ENCODE measurements at places on chromosomes 5 and 9.

- DNase-seq = no peak
Measured at GRCh38 chr5:180112181-180112861, 40.8 kb upstream of the RNF130 start.

DNA sequence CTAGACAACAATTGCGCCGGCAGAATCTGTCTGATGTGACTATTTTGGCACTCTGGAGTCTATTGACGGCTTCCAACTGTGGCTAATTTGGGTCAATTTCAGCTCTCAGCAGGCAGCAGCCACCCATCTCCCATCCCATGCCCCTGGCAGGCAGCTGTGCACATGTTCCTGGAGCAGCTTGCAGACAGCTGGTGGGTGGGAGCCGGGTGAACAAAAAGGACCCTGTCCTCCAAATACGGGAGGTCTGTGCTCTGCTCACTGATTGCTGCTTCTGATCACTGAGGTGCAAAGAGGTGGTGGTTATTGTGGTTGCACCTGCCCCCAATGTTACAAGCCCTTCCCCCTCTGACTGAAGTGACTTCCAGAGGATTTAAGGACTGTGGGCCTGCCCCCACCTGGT, 45.0 kb upstream of the N4BP3 start:
- DNase-seq = no peak

GRCh38 chr9:79980432-79980831, 408.7 kb downstream of the TLE4 start:
- DNase-seq = no peak

DNA sequence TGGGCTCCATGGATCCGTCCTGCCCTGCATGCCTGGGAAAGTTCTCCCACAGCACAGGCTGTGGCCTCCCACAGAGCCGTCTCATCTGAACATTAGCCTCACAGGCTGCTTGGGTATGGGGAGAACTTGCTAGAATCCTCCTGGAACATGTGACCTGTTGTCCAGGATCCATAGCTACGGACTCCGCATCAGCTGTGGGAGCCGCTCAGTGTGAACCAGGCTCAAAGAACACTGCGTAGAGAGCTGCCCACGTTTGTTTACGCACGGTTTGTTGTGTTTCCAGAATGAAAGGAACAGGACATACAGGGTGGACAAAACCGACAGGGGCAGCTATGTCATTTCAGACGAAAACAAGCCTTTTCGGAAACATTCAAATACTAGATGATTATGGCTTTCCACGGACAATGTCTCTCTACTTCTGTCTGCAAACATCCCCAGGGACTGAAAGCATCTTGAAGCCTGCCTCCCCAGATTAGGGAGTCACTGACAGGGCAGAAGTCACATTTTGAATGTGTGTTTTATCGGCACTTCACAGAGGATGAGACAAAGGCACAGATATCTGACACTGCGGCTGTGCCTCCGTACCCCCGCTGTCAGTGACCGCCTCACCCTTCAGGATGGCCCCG, 390.3 kb downstream of the GADD45G start:
- DNase-seq = no peak

DNA sequence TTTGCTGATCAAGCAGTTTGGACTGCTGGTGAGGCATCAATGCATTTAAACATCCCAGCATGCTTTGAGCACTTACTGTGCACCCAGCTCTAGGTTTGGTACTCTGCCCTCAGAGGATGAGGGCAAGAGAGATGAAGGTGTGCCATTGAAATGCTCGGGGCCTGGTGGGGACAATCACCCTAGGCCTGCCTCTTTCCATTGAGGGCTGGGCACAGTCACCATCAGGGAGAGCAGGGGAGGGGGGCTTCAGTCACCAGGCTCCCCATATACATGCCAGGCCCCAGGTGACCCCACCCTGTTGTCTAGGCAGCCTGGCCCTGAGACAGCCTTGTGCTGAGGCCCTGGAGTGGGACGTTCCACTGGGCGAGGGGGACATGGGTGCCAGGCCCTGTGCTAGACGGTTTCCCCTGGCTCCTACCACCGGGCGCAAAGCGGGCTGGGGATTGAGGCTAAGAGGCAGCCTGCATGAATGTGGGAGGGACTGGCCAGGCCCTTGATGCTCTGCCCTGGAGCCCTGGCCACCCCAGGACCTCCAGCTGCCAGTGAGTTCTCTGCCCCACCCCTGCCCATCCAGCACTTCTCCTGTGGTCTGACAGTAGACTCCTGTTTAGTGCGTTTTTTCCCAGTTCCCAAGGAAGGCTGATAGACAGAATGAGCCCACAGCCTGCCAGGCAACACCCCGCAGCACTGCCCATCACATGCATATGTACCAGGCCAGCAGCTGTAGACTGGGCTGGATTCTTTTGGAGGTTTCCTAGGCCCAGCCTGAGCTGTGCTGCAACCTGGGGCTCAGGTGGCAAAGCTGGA, 18.9 kb downstream of the TCF7 start:
- no peak for DNase-seq

DNA sequence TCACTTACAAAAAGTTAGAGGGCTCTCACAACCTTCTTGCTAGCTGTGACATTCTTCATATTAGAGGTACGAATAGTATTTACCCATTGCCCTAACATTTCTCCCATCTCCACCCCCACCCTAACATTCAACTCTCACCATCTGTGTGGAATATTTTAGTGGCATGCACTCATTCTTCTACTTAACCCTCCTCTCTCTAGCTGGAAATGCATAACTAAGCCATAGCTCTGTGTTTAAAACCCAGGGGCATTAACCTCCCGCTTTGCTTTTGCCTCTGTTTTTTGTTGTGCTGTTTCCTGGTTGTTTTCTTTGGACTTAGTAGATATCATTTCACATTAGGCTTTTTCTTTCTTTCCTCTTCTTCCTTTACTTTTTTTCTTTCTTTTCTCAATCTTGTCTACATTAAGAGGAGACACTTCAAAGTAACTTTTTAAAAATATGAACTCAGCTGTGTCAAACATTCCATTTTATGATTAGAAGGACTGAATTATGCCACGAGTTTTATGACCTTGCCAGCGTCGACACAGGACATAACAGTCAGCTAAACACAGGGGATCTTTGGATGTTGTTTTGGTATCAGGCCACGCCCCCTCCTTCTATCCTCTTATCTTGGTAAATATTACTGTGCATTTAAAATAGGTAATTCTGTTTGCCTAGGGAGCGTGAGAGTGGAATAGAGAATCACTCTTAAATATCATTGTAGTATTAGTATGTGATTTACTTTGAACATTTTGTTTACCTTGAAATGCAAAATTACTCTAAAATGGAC, 236.0 kb downstream of the CD180 start:
- DNase-seq = no peak

DNA sequence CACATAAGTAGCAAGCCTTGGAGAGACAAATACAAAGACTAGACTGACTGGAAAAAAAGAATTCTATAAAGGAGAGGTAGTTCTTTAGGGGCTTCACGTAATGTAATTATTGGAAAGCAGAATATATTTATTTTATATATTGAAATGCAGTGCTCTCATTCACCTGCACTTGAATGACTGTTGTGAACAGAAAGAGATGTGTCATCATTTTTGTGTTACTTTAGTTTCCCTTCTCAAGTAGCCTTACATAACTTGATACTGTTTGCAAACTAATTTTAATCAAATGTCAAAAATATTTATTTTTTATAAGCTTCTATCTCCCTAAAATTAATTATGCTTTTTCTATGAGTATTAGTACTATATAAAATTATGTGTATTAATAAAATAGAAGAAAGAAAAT, 691.1 kb upstream of the FTMT start:
- DNase-seq = no peak

DNA sequence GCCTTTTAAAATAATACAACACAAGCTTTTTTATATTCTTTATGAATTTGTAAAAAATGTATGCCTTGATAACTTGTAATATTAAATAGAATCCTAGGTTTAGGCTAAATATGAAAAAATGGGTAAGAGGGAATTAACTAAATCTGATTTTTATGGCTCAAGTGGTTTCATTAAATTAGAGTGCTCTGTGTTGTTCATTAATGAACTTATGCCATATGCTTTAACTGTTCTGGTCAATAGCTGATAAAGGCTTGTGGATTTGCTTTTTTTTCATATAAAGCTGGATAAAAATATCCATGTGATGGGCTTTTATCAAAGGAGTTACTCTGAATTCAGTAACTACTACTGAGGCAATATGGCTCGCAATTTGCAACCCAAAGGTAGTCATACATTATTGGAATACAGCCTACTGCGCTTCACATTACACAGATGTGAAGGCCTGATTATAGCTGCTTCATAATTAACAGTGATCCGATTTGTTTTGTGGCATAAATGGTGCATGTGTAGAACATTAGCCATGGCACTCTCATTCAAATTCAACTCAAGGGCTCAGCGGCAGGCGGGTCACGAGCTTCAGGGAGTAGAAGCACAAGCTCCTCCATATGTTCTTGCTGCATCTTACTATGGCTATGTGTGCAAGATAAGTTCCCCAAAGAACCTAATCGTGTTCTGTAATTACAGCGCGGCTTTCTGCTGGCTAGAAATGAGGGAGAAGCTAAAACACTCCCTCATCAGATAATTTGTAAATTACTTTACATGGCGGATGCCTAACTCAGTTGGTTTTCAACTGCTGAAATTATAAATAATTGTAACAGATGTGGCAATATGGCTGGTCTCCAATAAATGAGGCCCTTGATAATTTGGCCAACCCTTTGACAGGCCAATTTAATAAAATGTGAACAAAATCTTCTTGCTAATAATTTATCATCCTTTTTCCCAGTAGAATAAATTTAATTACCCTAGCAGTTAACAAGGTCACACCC, 188.3 kb downstream of the CNTLN start:
- no peak for DNase-seq

DNA sequence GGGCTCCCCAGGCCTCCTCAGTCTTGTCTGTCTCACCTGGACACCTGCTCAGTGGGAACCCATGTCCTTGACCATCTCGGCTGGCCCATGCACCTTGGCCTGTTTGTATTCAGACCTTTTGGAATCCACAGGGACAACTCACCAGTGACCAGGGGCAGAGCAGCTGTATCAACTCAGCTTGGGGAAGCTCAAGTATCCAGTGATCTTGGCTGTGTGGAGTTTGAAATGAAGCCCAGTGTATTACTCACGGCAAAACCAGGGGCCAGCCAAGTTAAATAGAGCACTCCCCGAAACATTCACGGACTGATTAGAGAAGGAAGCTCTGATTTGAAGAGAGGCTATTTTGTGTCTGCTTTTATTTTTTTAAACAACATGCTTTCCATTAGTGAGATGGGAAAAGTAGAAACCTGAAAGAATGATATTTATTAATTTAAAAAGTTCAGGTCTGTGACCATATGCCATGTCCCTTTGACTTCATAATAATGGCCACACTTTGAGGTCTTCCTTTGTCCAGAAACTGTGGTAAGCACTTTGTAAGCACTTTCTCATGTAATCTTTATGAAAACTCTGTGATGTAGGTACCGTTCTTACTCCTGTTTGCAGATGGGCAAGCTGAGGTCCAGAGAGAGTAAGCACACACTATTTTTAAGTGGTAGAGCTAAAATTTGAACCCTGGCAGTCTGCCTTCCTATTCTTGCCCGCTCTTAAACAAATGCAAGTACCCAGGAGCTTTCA, 656.5 kb downstream of the BNC2 start:
- no peak for DNase-seq

- no peak for DNase-seq
Measured at GRCh38 chr5:32839106-32839505, 128.0 kb downstream of the NPR3 start.

- no peak for DNase-seq
Measured at GRCh38 chr5:145316282-145316681, 518.9 kb downstream of the PRELID2 start.

- no peak for DNase-seq
Measured at GRCh38 chr5:139481580-139482049, 943 bp downstream of the STING1 start.

GRCh38 chr9:20240498-20240897, 381.8 kb downstream of the MLLT3 start:
- no peak for DNase-seq

GRCh38 chr5:107640568-107640967, 30.2 kb downstream of the EFNA5 start:
- DNase-seq = no peak

DNA sequence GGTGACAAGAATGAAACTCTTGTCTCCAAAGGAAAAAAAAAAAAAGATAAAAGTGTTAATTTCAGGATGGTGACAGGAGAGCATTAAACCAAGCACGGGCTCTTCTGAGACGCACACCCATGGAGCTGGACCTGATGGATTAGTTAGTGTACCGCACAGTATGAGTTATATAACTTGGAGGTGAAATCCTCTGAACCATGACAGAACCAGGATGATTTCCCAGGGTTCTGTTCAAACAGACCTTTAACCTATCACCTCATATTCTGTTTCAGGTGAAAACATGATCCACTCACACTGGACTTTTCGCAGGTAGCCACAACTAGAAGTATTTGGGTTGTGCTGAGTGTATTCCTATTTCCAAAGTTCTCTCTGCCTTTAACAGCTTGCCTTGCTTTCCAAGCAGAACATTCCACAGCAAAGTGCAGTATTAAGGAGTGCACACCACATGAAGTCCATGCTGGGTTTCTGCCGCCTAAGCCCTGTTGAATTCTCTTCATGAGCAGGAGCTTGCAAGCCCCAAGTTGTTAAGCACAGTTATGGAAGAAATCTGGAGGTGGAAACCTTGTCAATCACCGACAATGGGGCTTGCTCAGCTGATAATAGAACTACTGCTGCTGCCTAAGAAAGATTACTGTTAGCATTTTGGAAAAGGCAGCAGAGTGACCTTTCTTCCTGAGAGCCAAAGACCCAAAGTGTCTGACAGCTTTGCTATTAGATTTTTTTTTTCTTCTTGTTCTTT, 461.7 kb downstream of the TLE1 start:
- no peak for DNase-seq

GRCh38 chr5:142866563-142867275, 96.5 kb downstream of the ARHGAP26 start:
- no peak for DNase-seq

DNA sequence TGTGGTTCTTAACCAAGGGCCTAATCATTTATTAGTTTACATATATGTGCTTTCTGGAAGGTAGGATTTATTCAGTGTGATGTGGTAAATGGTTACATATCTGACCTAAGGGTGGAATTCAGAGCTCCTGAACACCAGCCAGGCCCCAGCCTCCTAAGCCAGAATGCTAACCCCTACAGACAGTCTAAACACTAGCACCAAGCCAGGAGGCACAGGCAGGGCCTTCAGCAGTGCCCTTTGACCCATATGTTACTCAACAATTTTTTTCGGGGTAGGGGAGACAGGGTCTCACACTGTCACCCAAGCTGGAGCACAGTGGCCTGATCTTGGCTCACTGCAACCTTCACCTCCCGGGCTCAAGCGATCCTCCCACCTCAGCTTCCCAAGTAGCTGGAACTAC, 40.3 kb downstream of the PRKACG start:
- no peak for DNase-seq

Data from globus pallidus (tissue), 1 donor.